Prostate gland (tissue), 2 donors: ENCODE measurements at places on chromosomes 1 and 21. TPM values are rescaled to one million over a fixed set of nuclear protein-coding genes. Genes with fewer than 3 reads are reported as not detected.

Gene PADI2
- total RNA-seq, result 5.0 TPM

GRCh38 chr1:234773936-234774677 lies 164.1 kb upstream of the IRF2BP2 start:
- H3K36me3 ChIP-seq, result no peaks in the 10 kb centered on the region
- no peak overlapping the region for H3K27ac ChIP-seq
- H3K4me3 ChIP-seq, result no peak overlapping the region
- no peaks in the 10 kb centered on the region for H3K4me1 ChIP-seq
- no peaks in the 10 kb centered on the region for H3K27me3 ChIP-seq

DNA sequence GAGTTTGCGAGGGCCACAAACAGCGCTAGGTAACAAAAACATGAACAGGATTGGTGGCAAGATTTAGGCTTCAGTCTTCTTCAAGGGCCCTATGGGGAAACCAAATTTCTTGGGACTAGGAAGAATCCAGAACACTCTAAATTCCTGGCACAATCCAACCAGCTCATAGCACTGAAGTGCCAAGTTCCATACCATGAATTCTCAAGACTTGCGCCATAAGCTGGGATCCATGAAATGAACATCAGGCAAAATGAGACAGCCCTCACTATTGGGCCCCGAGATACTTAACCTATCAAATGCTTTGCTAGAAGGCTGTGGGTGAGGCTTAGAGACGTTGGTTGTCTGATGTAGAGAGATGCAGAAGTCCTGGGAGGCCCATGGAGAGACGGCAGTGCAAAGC lies 322.1 kb downstream of the PAPPA2 start:
- no peak overlapping the region for H3K27ac ChIP-seq
- H3K4me3 ChIP-seq, result no peak overlapping the region
- DNase-seq, result no peak
- no peaks in the 10 kb centered on the region for H3K4me1 ChIP-seq

DNA sequence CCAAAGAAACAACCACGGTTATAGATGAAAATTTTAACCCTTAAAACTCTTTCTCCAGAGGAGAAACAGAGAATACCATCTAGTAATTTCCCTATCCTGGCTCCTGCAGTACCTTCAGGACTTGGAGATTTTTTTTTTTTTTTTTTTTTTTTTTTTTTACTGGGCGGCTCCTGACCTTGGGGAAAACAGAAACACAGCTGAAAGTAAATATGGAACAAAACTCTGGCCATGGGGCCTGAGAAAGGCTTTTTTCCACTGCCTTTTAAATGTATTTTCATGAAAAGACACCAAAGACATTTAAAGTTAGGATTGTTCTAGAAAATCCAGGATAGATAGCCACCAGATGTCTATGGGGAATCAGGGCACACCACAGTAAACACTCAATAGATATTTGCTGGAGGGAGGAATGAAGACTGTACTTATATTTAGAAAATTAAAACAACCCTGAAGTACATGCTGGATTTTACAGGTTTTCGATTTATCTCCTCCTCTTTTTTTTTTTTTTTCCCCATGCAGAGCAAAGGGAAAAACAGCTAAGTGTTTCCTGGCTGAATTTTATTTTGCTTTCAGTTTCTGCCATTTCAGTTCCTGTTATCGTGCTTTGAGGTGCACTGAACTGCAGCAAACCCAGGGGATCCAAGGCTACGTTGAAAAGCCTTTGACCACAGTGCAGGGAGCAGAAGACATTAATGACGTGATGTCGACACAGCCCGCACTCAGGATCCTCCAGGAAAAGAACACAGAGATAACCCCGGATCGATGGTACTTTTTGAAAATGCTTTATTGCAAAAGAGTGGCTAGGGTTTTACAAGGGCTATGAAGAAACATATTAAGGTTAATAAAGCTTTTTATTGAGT lies 35.7 kb upstream of the CNN3 start:
- DNase-seq, result peak; percentile 34
- peak overlapping the region; percentile 76 for H3K27ac ChIP-seq
- no peaks in the 10 kb centered on the region for H3K36me3 ChIP-seq
- H3K27me3 ChIP-seq, result no peaks in the 10 kb centered on the region

- no peak for DNase-seq
- H3K27me3 ChIP-seq, result no peaks in the 10 kb centered on the region
- no peaks in the 10 kb centered on the region for H3K36me3 ChIP-seq
- no peak overlapping the region for H3K4me3 ChIP-seq
These were observed 24.8 kb upstream of the ITPKB start for GRCh38 chr1:226763905-226764264.

GRCh38 chr1:53625766-53626520 lies 113.0 kb downstream of the GLIS1 start:
- H3K27me3 ChIP-seq, result no peaks in the 10 kb centered on the region
- no peaks in the 10 kb centered on the region for H3K4me1 ChIP-seq
- DNase-seq, result no peak
- H3K27ac ChIP-seq, result no peak overlapping the region
- H3K4me3 ChIP-seq, result no peak overlapping the region

- H3K27me3 ChIP-seq, result no peaks in the 10 kb centered on the region
- H3K27ac ChIP-seq, result peak overlapping the region; percentile 85
- peak; percentile 94 for DNase-seq
- H3K36me3 ChIP-seq, result no peaks in the 10 kb centered on the region
- no peak overlapping the region for H3K4me3 ChIP-seq
- peaks cover 53% of the 10 kb centered on the region for H3K4me1 ChIP-seq
These were observed 139.9 kb downstream of the DHRS3 start for GRCh38 chr1:12477936-12478611.

Gene COL6A2
- 198 TPM for total RNA-seq

- H3K4me3 ChIP-seq, result no peak overlapping the region
- H3K27ac ChIP-seq, result no peak overlapping the region
- no peaks in the 10 kb centered on the region for H3K36me3 ChIP-seq
These were observed 25.0 kb downstream of the CD55 start for GRCh38 chr1:207346513-207346912.

DNA sequence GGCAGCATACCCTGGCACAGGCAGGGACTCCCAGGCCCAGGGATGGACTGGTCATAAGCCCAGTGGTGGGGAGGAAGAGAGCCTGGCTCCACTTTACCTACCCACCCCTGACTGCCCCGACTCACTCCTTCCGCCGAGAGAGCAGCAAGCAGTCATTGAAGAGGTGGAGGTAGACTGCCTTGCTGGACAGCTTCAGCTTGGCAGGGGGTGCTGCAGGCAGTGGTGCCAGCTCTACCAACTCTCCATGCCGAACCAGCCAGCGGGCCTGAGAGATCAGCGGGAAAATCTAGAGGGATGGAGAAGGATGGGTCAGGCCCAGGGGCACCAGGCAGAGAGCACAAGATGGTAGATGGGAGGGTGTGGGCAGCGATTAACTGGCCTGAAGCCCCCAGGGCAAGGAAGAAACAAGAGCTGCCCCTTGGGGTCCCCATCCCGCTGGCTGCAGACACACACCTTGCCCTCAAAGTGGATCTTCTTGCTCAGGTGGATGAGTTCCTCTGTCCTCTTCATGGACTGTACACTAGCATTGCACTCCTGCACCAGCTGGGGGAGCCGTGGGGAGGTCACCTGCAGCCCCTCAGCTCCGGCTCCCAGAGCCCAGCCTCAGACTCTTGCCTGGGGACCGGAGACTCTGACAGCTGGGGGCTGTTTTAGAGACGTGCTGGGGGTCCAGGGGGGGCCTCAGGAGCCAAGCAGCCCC lies 7.7 kb downstream of the ARHGEF19 start:
- H3K36me3 ChIP-seq, result no peaks in the 10 kb centered on the region
- H3K27me3 ChIP-seq, result no peaks in the 10 kb centered on the region
- no peak overlapping the region for H3K27ac ChIP-seq

Gene CYP4Z1
- 0.87 TPM for total RNA-seq

Gene HSD3B1
- not detected for total RNA-seq

Gene CEP170
- total RNA-seq, result 31.4 TPM

Gene RGS16
- total RNA-seq, result 1.5 TPM

GRCh38 chr1:33302325-33302724 lies 18.6 kb downstream of the A3GALT2 start:
- DNase-seq, result no peak
- H3K27me3 ChIP-seq, result no peaks in the 10 kb centered on the region
- H3K4me1 ChIP-seq, result peaks cover 6% of the 10 kb centered on the region
- no peak overlapping the region for H3K27ac ChIP-seq
- H3K36me3 ChIP-seq, result no peaks in the 10 kb centered on the region
- no peak overlapping the region for H3K4me3 ChIP-seq

Gene FAM151A
- not detected for total RNA-seq

DNA sequence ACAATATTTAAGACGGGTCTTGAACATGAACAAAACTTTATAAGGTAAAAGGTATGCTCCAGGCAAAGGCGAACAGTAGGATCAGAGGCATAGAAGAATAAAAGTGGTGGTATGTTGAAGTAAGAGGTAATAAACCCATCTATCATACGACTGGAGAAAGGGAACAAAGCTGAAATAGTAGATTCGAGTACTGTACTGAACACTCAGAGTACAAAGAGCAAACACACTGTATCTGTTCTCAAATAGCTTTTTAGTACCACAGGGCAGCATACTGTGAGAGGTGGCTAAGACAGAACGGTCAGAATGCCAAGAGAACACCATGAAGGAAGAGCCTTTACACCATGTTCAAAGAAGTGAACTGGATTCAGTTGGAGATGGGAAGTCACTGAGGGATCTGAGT lies 83.2 kb downstream of the EPS15 start:
- H3K4me1 ChIP-seq, result no peaks in the 10 kb centered on the region
- no peaks in the 10 kb centered on the region for H3K27me3 ChIP-seq
- DNase-seq, result no peak
- H3K27ac ChIP-seq, result no peak overlapping the region

DNA sequence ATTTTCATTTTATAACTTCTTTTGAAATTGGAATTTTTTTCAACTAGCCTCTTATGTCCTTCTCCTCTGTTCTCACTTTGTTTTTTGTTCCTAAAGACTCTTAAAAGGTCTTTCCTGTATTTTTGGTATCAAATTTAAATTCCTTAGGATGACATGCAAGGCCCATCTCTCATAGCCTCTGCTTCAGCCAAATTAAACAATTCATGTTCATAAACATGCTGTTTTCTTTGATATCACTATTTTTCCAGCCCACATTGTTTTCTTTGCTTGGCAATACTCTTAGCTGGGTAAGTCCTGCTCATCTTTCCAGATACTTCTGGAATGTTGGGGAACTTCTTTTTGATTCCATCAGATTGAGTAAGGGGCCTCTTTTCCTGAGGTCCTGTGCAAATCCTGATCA lies 55.8 kb upstream of the GPR88 start:
- no peak for DNase-seq
- no peak overlapping the region for H3K4me3 ChIP-seq
- no peak overlapping the region for H3K27ac ChIP-seq
- H3K4me1 ChIP-seq, result peaks cover 8% of the 10 kb centered on the region
- H3K36me3 ChIP-seq, result no peaks in the 10 kb centered on the region

Gene SPRR2G
- total RNA-seq, result not detected

GRCh38 chr1:3703786-3704371 lies 48.4 kb upstream of the CCDC27 start:
- DNase-seq, result peak; percentile 35
- peak overlapping the region; percentile 66 for H3K27ac ChIP-seq
- H3K36me3 ChIP-seq, result no peaks in the 10 kb centered on the region
- H3K4me3 ChIP-seq, result no peak overlapping the region
- H3K27me3 ChIP-seq, result no peaks in the 10 kb centered on the region

GRCh38 chr21:41472753-41473548 lies 35.0 kb downstream of the TMPRSS2 start:
- H3K27me3 ChIP-seq, result no peaks in the 10 kb centered on the region
- no peak overlapping the region for H3K4me3 ChIP-seq
- peaks cover 18% of the 10 kb centered on the region for H3K36me3 ChIP-seq

Gene PDE9A
- 80.0 TPM for total RNA-seq

Gene ELAVL4
- 4.0 TPM for total RNA-seq

DNA sequence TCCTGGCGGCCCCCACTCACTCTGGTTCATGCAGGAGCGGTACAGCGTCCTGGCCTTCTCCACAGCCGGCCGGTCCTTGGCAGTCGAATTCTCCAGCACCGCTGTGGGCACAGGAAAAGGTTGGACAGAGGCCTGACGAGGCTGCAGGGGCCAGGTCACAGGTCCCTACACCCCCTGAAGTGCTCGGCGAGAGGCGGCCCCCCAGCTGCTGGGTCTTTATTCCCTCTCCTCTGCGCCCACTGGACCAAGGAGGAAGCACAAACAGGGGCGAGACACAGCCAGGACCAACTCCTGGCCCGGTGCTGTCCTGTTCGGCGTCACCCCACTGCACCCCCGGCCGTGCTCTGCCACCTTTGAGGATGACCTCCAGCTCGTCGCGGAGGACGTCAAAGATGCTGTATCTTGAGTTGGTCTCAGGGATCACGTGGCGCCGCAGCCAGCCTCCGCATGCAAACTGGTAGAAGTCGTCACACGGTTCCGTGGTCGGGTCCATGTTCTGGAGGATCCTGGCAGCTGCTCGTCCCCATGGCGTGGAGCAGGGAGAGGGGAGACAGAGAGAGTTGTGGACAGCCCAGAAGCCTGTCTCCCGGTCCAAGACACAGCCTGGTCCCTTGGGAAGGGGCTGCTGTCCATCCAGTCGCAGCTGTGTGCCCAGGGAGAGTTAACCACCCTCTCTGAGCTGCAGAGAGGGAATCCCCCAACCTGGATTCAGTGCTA lies 22.9 kb downstream of the PRXL2B start:
- no peaks in the 10 kb centered on the region for H3K36me3 ChIP-seq
- no peaks in the 10 kb centered on the region for H3K4me1 ChIP-seq
- no peak for DNase-seq
- H3K27me3 ChIP-seq, result no peaks in the 10 kb centered on the region

- no peak overlapping the region for H3K27ac ChIP-seq
- no peaks in the 10 kb centered on the region for H3K36me3 ChIP-seq
- DNase-seq, result no peak
- H3K27me3 ChIP-seq, result no peaks in the 10 kb centered on the region
These were observed 15.9 kb upstream of the ITPKB start for GRCh38 chr1:226754793-226755533.

- no peak overlapping the region for H3K27ac ChIP-seq
- H3K27me3 ChIP-seq, result no peaks in the 10 kb centered on the region
These were observed 49.5 kb upstream of the DMRTB1 start for GRCh38 chr1:53409695-53410094.

GRCh38 chr1:73671530-73671929 lies 526.4 kb downstream of the LRRIQ3 start:
- H3K4me1 ChIP-seq, result no peaks in the 10 kb centered on the region
- no peak for DNase-seq
- H3K27ac ChIP-seq, result no peak overlapping the region
- H3K27me3 ChIP-seq, result no peaks in the 10 kb centered on the region

DNA sequence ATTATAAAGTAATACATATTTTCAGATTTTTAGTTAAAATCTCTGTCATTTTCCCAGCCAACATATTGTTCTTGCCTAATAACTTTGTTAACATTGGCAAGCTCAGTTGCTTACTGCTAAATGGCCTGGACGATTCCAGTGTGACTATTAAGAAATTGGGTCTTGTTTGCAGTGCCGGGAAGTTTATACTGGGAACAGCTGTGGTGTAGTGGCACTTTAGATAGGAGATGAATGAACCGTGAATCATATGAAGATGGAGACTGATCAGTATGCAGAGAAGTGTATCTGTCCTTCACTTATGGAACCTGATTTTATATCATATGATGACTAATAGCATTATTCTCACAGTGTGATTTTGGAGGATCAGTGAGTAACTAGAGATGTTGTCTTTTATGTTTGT lies 3.3 kb downstream of the CHRM3 start:
- H3K4me3 ChIP-seq, result no peak overlapping the region
- H3K4me1 ChIP-seq, result no peaks in the 10 kb centered on the region
- H3K27me3 ChIP-seq, result no peaks in the 10 kb centered on the region
- no peak for DNase-seq
- H3K36me3 ChIP-seq, result no peaks in the 10 kb centered on the region
